ENCODE measurements at places on chromosomes 3 and 15.

- no peak for DNase-seq
Observed at GRCh38 chr3:94106268-94106667, 43.4 kb downstream of the NSUN3 start.

- no peak for DNase-seq
Observed at GRCh38 chr3:94693997-94694640, 631.3 kb downstream of the NSUN3 start.

DNA sequence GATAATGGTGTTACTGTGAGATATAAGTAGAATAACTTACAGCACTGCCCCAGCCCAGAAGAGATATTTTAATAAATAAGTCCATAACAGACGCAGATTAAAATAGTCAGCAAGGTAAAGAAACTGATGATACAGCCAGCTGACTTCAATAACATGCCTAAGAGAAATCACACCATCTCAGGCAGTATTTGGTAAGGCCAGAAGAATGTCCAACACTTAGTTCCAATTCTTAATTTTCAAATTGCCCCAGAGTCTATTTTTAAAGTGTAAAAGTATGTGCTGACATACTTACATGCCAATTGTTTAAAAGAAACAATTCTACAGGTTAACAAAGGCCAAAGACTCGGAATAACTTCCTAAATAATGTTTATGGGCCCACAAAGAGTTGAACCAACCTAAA is 1.6 kb downstream of the GNB4 start:
- DNase-seq, result no peak

- DNase-seq, result no peak
Observed at GRCh38 chr15:42461261-42461660, 29.7 kb downstream of the ZNF106 start.

GRCh38 chr15:58227706-58228543 is 89.7 kb downstream of the AQP9 start:
- DNase-seq, result peak; percentile 79

DNA sequence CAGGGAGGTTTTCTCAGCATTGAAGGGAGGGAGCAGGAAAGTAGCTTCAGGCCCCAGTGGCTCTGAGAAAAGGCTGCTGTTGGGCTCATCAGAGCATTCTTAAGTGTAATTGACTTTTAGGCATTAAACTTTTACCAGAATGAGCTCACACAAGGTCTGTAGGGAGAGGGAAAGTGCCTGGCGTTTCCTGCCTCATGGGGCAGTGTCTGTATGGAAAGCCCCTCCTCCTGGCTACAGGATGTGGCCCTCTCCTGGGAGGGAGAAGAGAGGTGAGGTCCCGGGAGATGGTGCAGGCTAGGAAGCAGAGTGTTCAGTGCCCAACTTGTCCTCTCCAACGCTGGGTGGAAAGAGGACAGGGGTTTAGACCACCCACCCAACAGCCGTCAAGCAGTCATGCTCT is 21.3 kb upstream of the SCN10A start:
- DNase-seq, result no peak

GRCh38 chr15:27784107-27784506 is 315.0 kb downstream of the OCA2 start:
- no peak for DNase-seq

GRCh38 chr3:63364495-63364894 is 86.4 kb downstream of the SYNPR start:
- DNase-seq, result no peak

- no peak for DNase-seq
Observed at GRCh38 chr15:42352401-42352800, 6.9 kb upstream of the CAPN3 start.

DNA sequence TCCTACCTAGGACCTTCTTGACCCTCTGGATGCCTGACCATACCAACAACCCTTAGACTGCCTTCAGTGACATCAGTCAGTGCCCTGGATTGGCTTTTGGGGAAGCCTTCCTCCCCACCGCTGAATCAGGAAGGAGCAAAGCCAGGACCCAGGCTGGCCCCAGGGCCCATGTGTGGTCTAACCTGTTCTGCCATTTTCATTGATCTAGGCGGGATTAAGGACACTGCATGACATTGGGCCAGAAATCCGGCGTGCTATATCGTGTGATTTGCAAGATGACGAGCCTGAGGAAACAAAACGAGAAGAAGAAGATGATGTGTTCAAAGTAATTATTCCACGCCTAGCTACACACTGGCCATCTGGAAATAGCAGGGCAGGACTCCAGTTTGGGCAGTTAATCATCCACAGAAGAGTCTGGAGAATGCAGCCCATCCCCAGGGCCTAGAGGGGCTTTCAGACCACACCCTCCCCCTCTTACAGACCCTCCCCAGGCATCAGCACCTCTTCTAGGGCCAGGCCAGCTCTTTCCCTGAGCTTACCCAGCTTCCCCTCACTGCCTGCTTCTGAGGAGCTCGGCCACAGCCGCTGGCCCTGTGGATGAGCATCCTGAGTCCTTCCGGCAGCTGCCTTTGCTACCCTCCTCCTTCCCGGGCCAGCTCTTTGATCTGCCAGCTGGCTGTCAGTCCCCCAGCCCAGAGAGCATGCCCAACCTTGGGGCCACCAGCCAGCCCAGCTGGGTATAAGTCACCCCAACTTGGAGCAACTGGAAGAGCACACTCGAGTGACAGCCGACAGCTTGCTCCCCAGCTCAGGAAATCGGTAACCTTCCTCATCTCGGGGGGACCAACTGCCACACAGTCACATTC is 45.9 kb downstream of the CHDH start:
- no peak for DNase-seq

DNA sequence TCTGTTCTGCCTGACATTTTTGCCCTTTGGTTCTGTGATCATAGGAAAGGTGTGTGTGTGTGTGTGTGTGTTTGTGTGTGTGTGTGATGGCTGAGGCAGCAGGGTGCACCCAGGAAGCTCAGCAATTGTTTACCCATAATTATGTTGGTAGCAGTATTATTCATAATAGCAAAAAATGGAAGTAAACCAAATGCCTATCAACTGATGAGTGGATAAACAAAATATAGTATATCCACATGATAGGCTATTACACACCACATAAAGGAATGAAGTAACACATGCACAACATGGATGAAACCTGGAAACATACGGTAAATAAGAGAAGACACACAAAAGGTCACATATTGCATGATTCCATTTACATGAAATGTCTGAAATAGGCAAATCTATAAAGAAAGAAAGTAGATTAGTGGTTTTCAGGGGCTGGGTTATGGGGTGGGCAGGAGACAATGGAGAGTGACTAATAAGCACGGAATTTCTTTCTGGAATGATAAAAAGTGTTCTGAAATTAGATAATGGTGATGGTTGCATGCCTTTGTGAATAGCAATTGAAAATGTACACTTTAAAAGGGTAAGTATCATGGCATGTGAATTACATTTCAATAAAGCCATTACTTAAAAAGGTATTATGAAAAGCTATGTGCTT is 167.2 kb downstream of the POLR2M start:
- no peak for DNase-seq

GRCh38 chr3:181555681-181556080 is 156.0 kb upstream of the SOX2 start:
- peak; percentile 26 for DNase-seq

DNA sequence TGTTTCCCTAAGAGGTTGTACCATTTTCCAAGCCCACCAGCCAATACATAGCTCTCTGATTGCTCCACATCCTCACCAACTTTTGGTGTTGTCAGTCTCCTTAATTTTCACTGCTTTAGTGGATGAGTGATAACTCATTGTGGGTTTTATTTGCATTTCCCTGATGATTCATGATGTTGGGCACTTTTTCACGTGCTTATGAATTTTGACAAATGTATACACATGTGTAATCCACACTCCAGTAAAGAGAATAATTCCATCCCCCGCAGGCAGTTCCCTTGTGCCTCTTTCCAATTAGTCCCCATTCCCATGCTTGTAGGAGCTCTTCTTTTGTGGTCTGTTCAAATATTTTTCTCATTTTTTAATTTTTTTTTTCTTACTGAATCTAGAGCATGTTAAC is 52.4 kb downstream of the ANP32A start:
- no peak for DNase-seq

DNA sequence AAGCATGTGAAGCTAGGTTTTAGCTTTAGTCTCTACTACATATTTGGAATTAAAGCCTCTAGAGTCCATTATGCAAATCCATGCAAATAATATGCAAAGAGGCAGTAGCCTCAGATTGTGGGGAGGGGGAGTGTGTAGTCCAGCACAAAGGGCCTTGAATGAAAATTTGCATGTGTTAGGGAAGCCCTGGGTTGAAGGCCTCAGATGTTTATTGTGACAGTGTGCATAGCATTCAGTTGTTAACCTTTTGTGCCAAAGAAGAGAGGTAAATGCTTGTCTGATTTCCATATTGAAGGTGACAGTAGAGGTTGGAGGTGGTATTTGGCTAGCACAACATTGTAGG is 24.5 kb upstream of the BFSP2 start:
- no peak for DNase-seq

DNA sequence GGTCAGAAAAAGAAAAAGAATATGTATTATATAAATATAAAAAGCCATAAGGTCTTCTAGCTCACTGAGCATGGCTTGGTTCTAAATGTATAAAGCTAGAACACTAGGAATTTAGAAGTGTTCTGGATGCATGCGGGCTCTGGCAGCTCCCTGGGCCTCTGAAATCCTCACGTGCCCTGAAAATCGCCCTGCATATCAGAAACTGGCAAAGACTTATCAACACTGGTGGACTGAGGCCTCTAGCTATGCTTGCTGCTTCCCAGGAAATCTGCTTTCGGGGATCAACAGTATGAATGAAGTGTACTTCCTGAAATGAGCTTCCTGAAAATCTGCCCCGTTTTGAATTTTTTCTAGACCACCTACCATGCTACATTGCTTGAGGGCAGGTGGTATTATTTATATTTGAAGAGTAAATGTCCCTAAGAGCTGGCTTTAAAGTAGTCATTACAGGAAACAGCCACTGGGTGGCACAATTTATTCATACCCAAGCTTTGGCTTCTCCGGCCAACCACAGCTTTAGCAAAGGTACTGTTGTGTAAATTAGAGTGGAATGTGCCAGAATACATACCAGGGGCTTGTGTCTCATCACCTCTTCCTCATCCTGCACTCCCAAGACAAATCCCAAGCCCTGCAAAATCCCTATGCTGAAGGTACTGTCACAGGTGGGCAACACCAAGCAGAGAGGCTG is 17.7 kb downstream of the CRTAP start:
- DNase-seq, result peak; percentile 55

DNA sequence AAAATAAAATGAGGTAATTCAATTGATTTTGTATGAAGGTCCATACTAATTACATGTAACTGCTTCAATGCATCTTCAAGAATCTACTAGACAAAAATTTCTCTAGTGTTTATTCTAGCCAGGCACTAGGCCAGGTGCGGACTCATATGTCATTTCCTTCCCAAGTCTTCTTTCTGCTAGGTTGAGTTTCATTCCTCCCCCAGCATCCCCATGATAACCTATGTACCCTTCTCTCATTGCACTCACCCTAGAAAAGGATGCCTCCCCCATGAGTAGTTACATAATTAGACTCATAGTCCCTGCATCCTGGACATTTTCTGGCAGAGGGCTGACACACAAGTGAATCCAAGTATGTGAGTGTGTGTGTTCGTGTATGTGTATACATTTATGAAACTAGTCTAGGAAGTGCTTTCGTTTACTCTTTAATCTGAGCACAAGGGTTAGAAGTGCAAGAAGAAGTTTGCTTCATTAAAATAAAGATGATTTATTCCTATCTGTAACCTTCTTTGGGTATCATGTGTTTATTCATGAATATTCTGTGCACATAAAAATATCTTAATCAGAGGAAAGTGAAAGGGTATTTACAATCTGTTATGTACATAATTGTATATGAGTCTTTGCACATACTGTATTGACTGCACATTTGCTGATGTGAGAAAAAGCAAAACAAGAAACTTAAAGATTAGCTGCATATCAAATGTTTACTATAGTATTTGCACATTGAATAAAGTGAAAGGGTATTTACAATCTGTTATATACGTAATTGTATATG is 585.6 kb upstream of the ZNF717 start:
- no peak for DNase-seq

DNA sequence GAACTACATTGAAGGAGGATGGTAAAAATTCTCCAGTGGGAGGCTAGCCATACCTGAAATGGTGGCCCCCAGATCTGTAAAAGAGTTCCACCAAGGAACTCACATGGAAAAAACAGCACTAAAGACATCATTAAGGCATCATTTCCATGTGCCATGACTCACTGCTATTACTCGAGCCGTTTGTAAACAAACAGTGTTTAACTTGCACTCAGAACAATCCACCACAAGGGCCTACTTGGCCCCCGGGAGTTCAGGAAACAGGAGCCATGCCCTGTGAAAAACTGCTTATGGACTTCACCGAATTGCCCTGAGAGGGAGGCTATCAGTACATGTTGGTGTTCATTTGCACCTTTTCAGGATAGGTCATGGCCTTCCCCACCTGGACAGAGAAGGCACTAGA is 18.2 kb downstream of the CCR4 start:
- no peak for DNase-seq

DNA sequence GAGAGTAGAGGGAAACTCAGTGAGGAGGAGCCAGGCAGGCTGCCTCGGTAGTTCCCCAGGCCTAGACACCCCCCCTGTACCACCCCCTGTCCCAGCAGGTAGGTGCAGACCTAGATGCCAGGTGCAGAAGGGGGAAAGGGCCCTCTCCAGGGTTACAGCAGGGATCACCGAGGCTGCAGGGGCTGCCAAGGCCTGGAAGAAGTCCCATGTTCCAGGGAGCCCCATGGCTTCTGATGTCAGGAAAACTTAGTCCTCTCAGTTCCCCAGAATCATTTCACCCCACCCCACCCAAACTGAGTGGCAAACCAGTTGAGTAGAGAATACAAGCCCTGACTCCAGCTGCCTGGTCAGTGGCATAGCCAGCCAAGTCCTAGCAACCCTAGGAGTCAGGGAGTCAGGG is 7.4 kb upstream of the SEMA3B start:
- no peak for DNase-seq

DNA sequence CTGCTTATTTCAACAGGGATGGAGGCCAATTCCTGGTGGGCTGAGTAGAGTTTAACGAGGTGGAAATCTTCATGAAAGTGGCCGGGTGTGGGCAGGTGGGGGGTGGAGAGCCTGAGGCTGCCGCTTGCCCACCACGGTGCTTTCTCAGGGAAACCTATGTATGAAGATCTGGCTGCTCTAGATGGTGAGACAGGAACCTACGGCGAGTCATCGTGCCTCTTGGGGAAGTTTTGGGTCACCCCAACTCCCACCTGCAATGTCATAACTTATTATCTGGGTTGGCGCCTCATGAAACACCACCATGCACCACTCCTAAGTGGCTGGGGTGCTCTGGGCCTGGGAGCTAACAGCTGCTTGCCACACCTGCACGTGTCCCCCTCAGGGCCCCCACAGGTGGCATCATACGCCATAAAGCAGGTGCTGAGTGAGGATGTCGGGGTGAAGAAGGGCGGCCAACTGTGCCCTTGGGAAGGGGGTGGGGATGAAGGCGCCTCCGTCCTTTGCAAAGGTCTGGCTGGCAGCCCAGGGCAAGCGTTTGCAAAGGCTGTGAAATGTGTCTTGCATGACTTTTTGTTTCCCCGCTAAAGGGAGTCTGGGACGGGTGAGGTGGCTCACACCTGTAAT is 27.9 kb upstream of the SNRPA1 start:
- no peak for DNase-seq

DNA sequence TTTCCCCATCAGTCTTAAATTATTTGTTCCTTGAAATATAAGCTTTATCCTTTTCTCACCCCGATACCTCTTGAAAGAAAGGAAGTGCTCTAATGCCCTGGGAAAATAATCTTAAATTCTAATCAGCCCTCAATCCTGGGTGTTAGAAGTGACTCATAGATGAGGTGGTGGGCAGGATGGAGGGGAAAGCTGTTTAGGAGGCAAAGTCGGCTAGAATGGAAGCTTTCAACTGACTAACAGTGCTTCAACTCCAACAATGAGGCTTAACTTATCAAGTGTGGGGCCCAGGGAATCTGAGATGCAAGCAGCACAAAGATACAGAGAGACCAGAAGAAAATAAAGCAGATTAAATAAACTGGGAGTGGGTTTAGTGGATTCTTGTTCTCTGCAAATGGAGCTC is 175.8 kb downstream of the EPHB1 start:
- no peak for DNase-seq

Data from femur (tissue), 1 donor.